Stimulated activated CD4-positive, alpha-beta T cell treated with anti-CD3 and anti-CD28 coated beads, Interleukin-12 subunit alpha, Interleukin-12 subunit beta, amount 100 ng/mL, for 48 hours (primary cell): ENCODE measurements at places on chromosomes 3 and 15.

DNA sequence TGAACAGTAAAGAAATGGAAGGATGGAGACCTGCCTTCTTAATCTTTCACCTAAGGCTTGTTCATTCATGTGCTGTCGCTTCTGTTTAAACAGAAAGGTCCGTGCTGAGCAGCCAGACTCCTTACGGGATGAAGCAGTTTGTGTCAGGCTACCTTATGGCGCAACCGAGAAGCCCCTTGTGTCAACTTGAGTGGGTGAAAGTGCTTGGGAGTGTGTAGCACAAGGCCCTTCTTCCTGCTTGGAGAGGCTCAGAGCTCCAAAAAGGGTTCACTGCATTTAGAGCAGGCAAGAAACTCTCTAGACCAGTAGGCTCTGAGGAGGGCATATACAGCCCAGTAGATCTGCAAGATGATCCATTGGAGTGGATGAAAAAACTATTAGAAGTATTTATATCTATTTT is 16.0 kb downstream of the CAPN3 start:
- no peak for DNase-seq

- DNase-seq = no peak
Measured at GRCh38 chr3:149009732-149010131, 18.4 kb downstream of the GYG1 start.

- DNase-seq = no peak
Measured at GRCh38 chr3:34202975-34203374, 404.5 kb downstream of the PDCD6IP start.

GRCh38 chr3:46971151-46971550 is 5.4 kb downstream of the CCDC12 start:
- no peak for DNase-seq

DNA sequence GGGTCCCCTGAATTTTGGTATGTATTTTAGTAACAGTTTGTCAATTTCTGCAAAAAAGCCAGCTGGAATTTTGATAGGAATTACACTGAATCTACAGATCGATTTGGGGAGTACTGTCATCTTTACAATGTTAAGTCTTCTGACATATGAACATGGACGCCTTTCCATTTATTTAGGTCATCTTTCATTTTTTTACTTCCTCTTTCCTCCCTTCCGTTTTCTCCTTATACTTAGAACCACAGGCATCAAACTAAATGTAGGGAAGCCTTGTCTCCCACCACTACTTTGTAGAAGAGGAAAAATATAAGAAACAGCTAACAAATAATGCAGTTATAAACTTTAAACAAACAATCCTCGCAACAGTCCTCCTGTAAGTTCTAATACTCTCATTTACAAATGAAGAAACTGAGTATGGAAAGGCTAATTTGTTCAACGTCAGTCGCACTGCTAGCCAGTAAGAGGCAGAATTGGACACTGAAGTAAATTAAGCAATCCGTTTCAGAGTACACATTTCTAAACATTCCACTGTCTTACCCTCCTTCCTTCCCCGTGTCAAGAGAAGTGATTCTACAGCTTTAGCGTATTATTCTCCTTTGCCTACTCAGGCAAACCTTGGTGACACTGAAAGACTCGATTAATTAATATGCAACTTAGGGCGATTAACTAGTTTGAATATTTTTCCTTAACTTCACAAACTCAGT is 25.6 kb downstream of the RHOA start:
- no peak for DNase-seq

DNA sequence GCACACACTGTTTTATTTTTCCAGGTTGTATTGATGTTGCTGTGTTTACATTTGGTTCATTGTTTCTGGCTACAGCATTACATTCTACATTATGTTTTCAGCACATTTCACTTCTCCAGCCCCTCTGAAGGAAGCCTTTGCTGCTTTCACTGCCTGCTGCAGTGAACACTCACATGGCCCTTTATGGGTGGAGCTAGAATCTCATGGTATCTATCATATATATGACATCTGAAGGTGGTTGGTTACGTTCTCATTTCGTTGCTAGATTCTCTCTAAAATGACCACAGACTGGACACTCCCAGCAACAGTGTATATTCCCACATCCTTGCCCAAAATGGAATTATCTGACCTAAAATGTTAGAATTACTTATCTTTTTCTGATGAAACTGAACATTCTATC is 35.2 kb upstream of the CTDSPL start:
- DNase-seq = no peak

- no peak for DNase-seq
Measured at GRCh38 chr3:44987332-44987731, 11.3 kb downstream of the EXOSC7 start.

DNA sequence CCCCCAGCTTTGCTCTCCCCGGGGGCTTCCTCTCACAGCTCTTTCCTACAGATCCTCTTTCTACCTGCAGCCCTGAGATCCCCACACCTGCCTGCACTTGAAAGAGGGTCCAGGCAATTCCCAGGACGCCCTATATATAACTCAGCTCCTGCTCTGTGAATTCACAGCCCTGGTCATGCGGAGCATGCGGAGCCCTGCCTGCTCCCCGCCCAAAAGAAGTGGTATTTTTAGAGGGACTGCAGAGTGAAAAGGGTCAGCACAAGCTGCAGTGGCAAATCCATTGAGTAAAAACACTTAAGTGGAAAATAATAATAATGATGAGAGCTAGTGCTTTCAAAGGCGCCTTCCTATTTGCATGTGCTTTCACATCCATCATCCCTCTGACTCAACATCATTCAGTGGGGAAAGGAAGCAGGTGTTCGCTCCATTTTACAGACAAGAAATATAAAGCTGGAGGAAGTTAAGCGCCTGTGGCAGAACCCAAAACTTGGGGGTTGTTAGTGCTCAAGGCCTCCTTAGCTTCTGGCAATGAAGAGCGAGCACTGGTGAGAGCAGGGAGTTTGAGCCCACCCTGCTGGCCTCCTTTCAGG is 76.3 kb upstream of the LIPC start:
- no peak for DNase-seq

DNA sequence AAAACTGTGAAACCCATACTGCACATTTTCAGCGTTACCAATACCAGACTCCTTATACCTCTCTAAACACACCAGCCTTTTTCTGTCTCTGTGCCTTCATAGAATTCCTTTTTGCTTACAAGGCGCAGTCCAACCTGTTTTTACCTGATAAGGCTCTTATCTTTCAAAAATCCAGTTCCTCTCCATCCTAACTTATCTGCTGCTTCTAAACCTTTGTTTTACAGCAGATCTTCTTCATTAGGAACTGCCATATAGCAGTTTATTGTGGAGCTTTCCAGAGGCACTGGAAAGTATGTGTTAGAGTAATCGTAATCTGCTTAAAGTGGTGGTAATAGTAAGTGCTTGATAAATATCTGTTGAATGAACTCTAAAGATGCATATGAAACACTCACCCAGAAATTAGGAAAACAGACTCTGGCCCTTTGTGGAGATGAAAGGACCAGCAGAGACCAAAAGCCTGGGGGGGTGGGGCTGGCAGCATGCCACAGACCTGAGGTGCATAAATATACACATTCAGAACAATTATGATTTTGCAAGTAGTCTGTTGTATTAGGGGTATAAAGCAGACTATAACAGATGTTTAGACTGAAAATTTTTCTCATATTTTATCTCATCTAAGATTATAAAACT is 29.3 kb downstream of the PPP2R3A start:
- no peak for DNase-seq

- DNase-seq = no peak
Measured at GRCh38 chr3:8972639-8973038, 9.4 kb upstream of the RAD18 start.
